Left colon (tissue), 2 donors: ENCODE measurements at places on chromosomes 6 and 20.

DNA sequence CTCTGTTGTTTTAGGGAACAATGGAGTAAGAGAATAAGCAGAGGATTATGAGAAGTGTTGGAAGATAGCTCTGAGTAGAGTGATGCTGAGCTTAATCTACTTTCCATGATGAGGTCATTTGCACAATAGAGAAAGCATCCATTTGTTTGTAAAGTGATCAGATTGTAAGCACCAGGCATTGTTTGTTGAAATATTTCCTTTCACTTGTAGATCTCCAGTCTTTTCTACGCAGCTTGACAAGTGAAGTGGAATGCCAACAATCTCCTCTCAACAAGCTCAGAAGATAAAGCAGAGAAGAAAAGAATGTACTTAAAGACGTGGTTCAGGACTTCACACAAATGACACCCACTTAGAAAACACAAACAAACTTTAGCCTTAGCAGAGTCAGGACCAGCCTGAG, 80.1 kb upstream of the MARCKS start:
- no peak for DNase-seq

DNA sequence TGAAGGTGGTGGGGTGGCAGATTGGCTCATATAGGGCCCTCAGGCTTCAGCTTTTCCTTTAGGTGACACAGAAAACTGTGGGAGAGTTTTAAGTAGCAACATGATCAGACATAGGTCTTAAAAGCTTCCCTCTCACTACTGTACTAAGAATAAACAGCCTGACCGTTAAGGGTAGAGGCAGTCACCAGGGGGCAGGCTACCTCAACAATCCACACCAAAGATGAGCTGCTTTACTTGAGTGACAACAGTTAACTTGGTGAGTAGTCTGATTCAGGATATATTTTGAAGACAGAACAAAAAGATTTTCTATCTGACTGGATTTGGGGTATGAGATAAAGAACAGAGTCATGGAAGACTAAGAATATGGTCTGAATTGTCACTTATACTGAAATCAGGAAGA, 193.1 kb upstream of the SHLD1 start:
- no peak for DNase-seq

GRCh38 chr20:25466846-25467245, 59.4 kb downstream of the GINS1 start:
- DNase-seq = no peak

- no peak for DNase-seq
Measured at GRCh38 chr6:104784884-104785283, 74.8 kb downstream of the HACE1 start.

- DNase-seq = no peak
Measured at GRCh38 chr6:53172468-53172803, 23.8 kb upstream of the GCM1 start.
